ENCODE measurements at places on chromosomes 13 and 19.

GRCh38 chr19:44847144-44848035, 1.3 kb downstream of the NECTIN2 start:
- no peak for DNase-seq

DNA sequence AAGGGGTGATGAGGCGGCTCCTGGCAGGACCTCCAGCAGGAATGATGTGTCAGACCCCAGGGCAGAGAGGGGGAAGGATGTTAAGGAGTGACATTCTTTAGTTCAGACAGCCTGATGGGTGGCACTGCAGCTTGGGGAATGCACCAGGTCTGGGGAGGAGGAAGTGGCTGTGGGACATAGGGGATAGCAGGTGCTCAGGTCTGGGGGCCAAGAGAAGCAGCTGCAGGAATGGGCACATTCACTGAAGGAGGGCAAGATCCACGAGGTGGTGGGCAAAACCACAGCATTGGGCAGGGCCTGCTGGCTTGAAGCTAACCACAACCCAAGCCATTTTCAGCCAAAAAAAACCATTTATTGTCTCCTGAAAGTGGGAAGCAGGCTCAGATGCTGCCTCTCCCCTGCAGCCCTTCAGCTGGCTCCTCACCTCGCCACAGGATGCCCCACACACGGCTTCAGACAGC, 26.5 kb downstream of the COMP start:
- no peak for DNase-seq

- DNase-seq, result no peak
These were observed 27.2 kb downstream of the PBX4 start for GRCh38 chr19:19591133-19591825.

- DNase-seq, result no peak
These were observed 110.3 kb downstream of the NALCN start for GRCh38 chr13:101305981-101306411.

- no peak for DNase-seq
These were observed 10.2 kb upstream of the ILF3 start for GRCh38 chr19:10643968-10644259.

GRCh38 chr13:96834626-96835025, 159.7 kb downstream of the OXGR1 start:
- DNase-seq, result no peak

DNA sequence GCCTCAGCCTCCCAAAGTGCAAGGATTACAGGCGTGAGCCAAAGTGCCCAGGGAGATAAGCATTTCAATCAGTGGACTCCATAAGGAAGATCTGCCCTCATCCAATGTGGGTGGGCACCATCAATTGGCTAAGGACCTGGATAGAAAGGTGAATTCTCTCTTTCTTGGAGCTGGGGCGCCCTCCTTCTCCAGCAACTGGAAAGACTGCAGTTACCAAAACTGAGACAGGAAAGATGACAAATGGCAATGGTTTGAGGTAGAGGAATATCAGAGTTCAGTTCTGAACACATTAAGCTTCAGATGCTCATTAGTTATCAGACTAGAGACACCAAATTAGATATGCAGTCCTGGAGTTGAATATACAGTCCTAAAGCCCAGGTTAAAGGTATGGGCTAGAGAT, 10.5 kb upstream of the ELF1 start:
- DNase-seq, result no peak

GRCh38 chr19:39831679-39832078, 2.3 kb downstream of the DYRK1B start:
- no peak for DNase-seq

DNA sequence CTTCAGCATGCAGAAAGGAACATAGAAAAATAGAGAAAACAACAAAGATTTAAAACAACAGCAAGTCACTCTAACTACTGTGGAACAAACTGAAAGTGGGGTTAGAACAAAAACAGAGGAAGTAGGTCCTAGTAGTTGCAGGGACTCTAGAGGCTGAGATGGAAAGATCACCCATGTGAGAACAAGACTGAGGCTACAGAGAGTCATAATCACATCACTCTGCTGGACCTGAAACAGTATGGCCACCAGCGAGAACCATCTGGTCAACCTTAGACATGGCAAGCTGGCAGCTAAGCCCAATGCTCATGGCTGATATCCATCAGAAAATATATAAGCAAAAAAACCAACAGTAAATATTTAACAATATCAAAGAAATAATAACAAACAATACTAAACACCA, 35.8 kb upstream of the ZNF724 start:
- DNase-seq, result no peak

- no peak for DNase-seq
These were observed 75.4 kb downstream of the GADD45B start for GRCh38 chr19:2551172-2551863.

DNA sequence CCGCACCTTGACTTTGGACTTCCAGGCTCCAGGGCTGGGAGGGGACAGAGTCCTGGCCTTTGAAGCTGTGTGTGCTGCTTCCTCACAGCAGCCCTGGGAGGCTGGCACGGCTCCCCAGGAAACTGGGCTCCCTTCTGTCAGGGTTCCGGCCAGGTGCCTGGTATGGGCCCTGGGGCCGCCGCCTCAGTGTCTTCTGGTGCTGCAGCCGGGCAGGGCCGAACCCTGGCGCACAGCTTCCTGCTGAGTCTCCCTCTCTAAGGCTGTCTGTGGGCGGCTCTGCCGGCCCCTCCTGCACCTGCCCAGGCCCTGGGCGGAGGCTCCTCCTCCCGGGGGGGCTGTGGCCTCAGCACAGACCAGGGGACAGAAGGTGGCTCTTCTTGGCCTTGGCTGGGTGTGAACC, 32.4 kb downstream of the GPX4 start:
- DNase-seq, result no peak

DNA sequence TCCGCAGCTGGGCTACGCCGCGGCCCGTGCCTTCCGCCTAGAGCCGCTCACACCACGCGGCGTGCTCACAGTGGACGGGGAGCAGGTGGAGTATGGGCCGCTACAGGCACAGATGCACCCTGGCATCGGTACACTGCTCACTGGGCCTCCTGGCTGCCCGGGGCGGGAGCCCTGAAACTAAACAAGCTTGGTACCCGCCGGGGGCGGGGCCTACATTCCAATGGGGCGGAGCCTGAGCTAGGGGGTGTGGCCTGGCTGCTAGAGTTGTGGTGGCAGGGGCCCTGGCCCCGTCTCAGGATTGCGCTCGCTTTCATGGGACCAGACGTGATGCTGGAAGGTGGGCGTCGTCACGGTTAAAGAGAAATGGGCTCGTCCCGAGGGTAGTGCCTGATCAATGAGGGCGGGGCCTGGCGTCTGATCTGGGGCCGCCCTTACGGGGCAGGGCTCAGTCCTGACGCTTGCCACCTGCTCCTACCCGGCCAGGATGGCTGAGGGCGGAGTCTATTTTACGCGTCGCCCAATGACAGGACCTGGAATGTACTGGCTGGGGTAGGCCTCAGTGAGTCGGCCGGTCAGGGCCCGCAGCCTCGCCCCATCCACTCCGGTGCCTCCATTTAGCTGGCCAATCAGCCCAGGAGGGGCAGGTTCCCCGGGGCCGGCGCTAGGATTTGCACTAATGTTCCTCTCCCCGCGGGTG, 7.4 kb downstream of the DBP start:
- no peak for DNase-seq

- no peak for DNase-seq
These were observed 250.3 kb upstream of the HTR2A start for GRCh38 chr13:47146991-47147811.
